Stimulated activated CD4-positive, alpha-beta T cell treated with anti-CD3 and anti-CD28 coated beads, Interleukin-1b, Interleukin-23, amount 100 ng/mL, for 48 hours (primary cell): ENCODE measurements at places on chromosomes 12 and 14.

GRCh38 chr12:88570103-88570502 lies 10.2 kb downstream of the KITLG start:
- DNase-seq, result no peak

- no peak for DNase-seq
These were observed 7.5 kb upstream of the LRP1-AS start for GRCh38 chr12:57154804-57155434.

DNA sequence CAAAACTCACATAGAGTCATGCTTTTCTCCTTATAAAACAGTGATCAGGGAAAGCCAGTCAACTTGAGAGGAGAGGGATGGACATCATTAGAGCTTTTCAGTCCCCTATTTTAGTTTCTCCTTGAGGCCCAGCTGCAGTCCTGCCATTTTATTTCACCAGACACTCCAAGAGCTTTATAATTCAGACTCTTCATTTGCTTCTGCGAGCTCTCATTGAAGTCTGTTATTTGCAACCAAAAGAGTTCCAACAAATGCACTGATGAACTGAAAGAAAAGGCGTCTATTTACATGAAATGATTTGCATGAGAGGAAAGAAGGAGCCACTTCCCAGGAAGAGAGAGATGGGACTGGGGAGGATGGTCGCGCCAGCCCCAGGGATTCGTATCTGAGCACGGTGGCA lies 86.8 kb downstream of the NDUFA12 start:
- DNase-seq, result no peak

- DNase-seq, result no peak
These were observed 2.2 kb downstream of the PDZRN4 start for GRCh38 chr12:41190338-41190737.

DNA sequence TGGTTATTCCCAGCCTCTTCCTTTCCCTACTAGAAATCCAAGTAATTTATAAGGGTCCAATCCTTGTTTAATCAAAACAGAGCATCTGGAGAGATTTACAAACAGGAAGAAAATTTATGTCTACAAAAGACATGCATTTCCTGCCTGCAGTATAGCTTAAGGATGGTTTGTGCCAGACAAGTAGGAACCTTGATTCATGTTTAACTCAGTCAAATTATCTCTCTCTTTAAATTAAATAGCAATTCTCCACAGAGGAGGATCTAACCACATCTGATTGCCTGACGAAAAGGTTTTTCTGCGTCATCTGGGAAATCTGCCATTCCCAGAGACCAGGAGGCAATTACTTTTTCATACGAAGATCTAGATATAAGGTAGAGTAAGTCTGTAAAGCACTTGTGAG lies 105.2 kb downstream of the ZFC3H1 start:
- no peak for DNase-seq
